ENCODE measurements at places on chromosomes 1 and 21. TPM values are rescaled to one million over a fixed set of nuclear protein-coding genes. Genes with fewer than 3 reads are reported as not detected.

COL11A1 gene
- total RNA-seq = 0.14 TPM

SOAT1 gene
- 83.1 TPM for total RNA-seq

KRTAP19-7 gene
- total RNA-seq = not detected

TRPM2 gene
- 13.8 TPM for total RNA-seq

ELOA gene
- 35.0 TPM for total RNA-seq

TOR1AIP2 gene
- 99.8 TPM for total RNA-seq

LRRC8C gene
- total RNA-seq = 6.0 TPM

PLPPR4 gene
- total RNA-seq = 2.2 TPM

GPR161 gene
- total RNA-seq = 13.9 TPM

CAMK1G gene
- total RNA-seq = 0.12 TPM

KCNC4 gene
- total RNA-seq = 25.5 TPM

B3GALNT2 gene
- 30.3 TPM for total RNA-seq

TMIGD3 gene
- total RNA-seq = 8.4 TPM

CNTN2 gene
- 0.78 TPM for total RNA-seq

LRRC38 gene
- not detected for total RNA-seq

OR2L3 gene
- not detected for total RNA-seq

DNA sequence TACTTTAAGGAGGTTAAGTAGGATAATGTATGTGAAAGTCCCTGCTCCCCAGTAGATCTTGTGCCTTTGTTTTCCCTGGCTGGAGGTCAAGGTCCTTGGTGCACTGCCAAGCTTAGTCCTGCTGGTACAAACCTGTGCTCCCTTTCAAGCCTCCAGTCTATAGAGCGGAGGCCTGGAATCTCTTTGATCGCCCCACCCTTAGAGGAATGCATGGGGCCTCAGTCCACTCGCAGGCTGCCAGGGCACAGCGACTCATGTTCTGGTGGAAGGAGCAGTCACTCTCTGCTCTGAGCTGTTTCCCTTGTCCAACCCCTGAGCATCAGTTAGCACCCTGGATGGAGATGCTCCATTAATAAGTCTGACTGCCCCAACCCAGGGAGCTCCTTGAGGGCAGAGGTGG lies 121.8 kb downstream of the HMGB4 start:
- peak; percentile 63 for DNase-seq

DNA sequence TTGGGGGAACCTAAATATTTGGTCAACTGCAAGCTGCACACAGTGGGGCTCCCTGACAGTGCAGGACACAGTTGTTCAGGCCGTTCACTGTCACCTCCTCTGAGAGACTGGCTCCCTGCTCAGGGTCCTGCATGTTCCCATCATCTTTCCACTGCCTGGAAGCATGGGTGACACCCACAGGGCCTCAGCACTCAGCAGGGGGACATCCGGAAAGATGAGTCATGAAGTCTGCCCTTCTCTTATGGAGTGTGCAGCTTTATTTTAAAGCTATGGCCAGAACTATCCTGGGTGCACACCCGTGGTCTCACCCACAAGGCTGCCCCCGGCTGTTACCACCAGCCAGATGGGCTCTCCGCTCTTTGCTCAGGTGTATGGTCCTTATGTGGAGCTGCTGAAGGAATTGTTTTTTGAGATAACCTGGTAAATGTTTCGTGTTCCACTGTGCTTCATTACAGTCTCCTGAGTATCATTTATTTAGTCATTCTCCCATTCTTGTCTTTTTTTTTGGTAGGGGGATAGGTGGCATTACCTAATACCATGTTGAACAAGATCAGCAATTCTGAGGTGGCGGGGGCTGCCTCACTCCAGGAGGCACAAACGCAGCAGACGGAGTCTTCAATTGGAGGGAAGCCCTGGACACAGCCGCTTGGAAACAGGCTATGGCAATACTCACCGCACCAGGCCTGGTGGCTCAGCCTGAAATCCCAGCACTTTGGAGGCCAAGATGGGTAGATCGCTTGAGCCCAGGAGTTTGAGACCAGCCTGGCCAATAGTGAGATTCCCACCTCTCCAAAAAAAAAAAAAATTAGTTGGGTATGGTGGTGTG lies 14.3 kb downstream of the TRIM11 start:
- no peak for DNase-seq

GRCh38 chr1:59266927-59267293 lies 30.0 kb upstream of the FGGY start:
- DNase-seq = no peak

DNA sequence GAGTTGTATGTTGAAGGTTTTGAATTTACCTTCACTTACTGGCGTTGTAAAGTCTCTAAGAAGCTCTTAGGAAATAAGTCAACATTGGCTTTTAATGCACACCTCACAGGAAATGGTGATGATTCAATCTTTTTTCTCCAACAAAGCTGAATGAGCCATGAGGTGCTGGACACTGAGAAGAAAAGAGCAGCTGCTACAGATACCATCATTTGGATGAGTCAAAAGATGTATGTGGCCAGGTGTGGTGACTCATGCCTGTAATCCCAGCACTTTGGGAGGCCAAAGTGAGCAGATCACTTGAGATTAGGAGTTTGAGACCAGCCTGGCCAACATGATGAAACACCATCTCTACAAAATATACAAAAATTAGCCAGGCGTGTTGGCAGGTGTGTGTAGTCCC lies 3.3 kb upstream of the IL23R start:
- no peak for DNase-seq

DNA sequence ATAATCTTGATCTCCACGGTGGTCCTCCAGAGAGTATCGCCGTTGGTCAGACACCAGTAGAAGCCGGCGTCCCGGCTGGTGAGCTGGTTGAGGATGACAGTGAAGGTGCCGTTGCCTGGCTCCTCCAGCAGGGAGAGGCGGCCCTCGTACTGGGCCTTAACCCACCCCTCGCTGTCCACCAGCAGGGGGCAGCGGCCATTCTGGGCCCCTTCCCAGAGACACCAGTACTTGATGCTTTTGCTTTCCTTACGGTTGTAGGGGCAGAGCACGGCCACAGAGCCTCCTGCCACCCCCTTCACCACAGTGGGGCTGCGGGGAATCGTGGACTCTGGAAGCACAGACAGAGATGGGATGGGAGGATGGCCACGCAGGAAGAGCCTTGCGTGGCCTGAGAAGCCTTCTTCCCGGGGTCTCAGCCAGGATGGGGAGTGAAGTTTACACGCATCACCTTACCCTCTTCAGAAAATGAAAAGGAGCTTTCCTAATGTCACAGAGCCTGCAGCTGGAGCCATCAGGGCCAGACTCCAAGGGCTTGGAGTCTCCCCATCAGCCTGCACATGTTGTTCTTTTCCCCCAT lies 10.7 kb downstream of the PIGR start:
- DNase-seq = no peak

- no peak for DNase-seq
Observed at GRCh38 chr21:28644762-28645161, 347.9 kb downstream of the LTN1 start.

- DNase-seq = peak; percentile 24
Observed at GRCh38 chr1:33460947-33461629, 11.4 kb upstream of the ZSCAN20 start.

DNA sequence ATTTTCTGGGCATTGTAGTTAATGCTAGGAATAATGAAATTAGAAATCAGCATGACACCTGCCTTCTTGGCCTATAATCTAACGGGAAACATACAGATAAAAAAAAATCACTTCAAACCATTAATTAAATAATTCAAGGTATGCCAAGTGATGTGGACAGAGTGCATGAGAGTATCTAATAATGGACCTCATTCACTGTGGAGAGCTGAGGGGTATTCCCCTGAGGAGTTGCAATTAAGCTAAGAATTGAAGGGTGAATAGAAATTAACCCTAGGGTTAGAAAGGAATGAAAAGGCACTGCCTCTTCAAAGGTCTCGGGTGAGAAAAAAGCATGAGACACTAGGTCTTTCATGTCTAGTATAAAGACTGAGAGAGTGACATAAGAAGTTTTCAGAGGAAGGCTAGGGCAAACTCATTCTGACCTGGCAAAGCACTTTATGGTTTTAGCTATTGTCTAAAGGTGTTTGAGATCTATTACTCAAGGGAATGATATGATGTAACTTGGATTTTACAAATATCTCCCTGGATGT lies 466.1 kb downstream of the KCNT2 start:
- no peak for DNase-seq

- no peak for DNase-seq
Observed at GRCh38 chr1:226881515-226882185, 11.2 kb downstream of the PSEN2 start.

DNA sequence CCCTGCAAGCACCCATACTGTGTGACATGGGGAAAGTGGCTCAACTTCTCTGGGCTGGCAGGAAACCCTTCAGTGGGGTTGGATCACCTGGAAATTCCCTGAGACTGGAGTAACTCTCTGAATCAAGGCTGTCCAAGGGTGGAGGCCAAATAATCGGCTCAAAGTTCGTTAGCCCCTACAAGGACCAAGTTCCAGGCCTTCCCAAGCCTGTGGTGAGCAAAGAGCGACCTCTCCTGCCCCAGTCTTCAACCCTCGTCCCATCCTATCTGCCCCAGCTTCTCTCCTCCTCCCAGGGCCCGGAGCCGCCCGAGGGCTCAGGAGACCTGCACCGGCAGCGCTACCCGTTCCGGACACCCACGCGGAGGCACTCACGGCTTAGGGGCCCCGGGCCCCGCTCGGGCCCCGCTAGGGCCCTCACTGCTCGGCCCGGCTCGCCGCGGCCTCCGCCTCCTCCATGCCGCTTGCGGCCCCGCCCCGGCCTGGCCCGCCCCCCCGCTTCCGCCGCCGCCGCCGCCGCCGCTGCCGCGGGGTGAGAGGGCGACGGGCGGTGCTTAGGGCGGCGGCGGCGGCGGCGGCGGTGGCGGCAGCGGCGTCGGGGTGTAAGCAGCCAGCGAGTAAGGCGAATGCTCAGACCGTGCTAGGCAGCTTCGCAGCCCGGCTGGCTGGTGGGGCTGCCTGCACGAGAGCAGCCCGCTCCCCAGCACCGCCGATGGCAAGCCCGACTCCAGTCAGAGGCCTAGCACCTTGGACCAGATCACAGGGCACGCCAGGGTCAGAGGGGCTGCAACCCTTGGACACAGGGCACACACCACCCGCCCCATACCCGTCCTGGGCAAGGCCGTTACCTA lies at the start of gene POMGNT1:
TSS of gene POMGNT1 (minus strand) at position 471 of the 848 bp plus-strand sequence. CDS start 613 bp downstream, outside the sequence.
- peak; percentile 42 for DNase-seq

- no peak for DNase-seq
Observed at GRCh38 chr21:45836694-45837670, 144.6 kb upstream of the COL6A1 start.

DNA sequence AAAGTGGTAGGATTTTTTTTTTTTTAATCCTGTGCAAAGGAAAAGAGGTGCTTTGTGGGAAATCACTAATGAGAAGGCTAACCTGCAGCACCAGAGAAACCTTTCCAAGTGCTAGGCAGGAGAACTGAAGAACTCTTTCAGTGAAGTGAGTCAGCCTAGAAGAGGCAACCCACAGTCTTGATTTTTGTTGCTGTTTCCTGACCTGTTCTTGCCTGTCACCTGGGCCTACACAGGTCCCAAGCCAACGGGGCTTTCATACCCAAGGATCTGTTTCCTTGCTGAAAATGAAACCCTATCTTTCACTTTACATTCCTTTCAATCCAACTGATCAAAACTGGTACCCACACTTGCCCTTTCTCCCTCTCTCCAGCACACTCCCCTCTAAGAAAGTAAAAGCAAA lies 7.1 kb upstream of the IKBKE start:
- no peak for DNase-seq

DNA sequence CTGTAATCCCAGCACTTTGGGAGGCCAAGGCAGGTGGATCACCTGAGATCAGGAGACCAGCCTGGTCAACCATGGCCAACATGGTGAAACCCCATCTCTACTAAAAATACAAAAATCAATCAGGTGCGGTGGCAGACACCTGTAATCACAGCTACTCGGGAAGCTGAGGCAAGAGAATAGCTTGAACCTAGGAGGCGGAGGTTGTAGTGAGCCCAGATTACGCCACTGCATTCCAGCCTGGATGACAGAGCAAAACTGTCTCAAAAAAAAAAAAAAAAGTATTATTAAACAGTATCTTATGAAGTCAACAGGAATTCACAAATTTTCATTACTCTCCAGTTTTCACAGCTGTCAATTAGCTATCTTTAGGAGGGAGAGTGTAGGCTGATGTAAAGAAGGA lies 3.8 kb downstream of the ACBD6 start:
- no peak for DNase-seq

DNA sequence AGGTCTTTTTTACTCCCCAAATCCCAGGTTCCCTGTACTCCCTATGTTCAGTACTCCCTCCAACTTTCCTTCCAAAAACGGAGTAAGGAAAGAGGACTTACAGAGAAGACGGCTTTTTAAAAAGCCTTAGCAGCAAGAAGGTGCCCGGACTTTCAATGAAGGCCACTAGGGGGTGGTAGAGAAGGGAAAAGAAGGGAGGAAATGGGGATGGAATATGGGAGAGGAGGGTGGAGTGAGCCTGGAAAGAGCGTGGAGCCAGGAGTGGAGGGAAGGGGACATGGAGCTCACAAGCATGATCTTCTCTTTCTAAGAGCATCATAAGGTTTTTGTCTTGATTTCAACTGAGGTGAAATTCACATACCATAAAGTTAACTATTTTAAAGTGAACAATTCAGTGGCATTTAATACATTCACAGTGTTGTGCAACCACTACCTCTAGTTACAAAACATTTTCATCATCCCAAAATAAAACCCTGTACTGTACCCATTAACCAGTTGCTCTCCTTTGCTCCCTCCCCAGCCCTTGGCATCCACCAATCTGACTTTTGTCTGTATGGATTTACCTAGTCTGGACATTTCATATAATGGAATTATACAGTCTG lies 129.9 kb downstream of the ZNF281 start:
- peak; percentile 40 for DNase-seq

GRCh38 chr1:111570781-111571181 lies 48.8 kb upstream of the RAP1A start:
- DNase-seq = no peak

DNA sequence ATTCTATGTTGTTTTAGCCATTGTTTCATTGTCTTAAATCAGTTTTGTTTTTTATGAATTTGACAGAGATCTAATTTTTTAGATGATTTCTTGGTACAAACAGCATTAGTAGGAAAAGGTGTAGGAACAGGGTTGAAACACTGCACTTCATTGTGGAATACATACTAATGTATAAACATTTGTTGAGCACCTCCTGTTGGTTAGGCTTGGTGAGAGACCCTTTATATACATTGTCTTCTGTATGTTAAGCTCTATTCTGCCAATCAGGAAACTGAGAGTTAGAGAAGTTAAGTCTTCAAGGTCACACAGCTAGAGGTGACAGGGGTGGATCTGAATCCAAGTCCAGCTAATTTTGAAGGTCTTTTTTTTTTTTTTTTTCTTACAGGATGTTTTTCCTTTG lies 192.7 kb downstream of the VPS13D start:
- DNase-seq = no peak

DNA sequence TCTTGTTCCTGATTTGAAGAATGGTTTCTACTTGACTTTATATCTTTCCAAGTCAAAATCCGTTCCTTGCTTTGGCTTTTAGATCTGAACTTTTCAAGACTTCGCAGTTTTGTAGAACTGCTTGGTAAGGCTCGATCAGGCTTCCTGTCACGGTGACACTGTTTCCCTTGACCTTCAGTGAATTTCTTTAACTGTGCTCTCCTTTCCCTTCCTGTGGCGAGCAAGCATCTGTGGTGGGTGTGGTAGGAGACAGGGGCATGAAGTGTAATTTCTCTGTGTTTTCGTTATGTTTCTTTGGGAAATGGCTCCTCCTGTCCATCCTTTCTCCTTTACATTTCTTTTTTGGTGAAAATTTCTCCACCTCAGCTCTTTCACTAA lies 10.4 kb downstream of the STYXL2 start:
- DNase-seq = no peak

- peak; percentile 62 for DNase-seq
Observed at GRCh38 chr1:207049974-207050391, 1.0 kb downstream of the YOD1 start.

Data from mucosa of gallbladder (tissue), 1 donor.